ENCODE measurements at places on chromosomes 5 and 9.

- DNase-seq = no peak
Observed at GRCh38 chr5:6488021-6488420, 39.4 kb downstream of the UBE2QL1 start.

GRCh38 chr9:83186155-83186737 is 123.3 kb upstream of the RASEF start:
- DNase-seq = no peak

DNA sequence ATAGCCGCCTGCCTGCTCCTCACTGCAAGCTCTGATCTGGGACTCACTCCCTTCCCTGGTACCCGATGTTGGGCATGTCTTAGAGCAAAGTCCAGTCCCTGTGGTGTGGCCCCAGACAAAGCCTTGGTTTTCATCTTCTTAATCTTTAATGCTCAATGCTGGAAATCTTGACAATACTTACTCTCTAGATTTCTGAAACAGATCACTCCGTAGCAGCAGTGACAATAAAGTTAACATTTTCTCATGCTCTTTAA is 260.2 kb upstream of the IRX2 start:
- no peak for DNase-seq

DNA sequence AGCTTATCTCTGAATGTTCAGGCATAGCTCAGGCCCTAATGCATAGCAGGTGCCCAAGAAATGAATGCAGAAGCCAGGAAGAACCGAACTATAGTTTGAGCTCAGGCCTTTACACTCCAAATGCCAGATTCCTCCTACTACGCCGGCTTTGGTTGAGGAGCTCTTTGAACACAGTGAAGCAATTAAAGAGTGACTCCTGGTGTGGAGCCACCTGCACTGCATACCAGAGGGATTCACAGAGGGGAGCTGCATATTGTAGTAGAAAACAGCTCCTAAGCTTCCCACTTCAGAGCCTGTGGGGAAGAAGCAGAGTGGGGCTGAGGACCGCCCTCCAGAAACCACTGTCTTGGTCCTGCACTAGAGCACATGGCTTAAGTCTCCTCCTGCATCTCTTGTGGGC is 14.5 kb upstream of the KCNMB1 start:
- no peak for DNase-seq

DNA sequence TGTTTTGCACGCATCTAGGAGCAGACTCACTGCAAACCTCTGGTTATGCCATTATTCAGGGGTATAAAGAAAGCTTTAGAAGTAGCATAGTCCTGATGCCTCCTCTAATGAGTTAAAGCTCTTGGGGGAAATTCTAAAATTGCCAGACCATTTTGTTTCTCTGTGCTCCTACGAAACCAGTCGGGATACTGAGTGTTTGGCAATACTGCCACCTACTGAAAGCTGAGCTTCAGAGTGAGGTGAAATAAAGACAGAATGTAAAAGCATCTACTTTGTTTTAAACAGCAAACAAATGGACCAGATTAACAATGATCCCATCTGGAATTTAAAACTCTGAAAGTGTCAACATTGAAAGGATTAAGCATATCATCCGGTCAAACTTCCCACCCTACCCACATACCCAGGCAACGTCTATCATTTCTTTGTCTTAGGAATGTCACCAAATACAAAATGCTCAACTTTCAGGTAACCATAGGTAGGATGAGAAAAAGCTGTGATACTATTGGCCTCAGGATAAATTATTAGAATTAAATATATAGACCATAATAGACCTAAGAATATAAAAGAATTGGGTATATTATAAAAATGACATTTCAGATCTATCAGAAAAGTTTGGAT is 77.8 kb upstream of the SHISAL2B start:
- DNase-seq = no peak

DNA sequence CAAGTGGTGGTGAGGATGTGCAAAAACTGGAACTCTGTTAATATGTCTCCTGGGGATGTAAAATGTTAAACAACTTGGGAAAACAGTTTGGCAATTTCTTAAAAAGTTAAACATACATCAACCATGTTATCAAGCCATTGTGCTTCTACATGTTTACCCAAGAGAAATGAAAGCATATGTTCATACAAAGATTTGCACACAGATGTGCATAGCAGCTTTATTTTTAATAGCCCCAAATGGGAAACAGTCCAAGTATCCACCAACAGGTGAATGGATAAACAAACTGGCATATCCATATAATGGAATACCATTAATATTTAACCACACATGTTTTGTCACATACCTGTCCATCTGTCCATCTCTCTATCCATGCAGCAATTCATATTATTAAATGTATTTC is 6.2 kb downstream of the VPS13A start:
- DNase-seq = no peak

DNA sequence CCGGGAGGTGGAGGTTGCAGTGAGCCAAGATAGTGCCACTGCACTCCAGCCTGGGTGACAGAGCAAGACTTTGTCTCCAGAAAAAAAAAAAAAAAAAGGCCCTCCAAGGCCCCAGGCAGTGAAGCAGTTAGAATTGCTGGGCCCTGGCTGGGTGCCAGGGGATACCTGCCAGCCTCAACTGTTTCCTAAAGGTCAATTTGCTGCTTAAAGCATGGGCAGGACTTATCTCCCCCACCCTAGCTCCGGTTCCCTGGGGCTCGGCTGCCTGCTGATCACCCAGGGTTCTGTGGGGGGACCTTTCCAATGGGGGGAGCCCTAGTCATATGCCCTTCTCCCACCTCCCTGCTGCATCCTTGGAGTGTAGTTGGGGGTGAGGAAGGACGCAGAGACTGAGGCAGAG is 25.7 kb downstream of the NCS1 start:
- DNase-seq = no peak

DNA sequence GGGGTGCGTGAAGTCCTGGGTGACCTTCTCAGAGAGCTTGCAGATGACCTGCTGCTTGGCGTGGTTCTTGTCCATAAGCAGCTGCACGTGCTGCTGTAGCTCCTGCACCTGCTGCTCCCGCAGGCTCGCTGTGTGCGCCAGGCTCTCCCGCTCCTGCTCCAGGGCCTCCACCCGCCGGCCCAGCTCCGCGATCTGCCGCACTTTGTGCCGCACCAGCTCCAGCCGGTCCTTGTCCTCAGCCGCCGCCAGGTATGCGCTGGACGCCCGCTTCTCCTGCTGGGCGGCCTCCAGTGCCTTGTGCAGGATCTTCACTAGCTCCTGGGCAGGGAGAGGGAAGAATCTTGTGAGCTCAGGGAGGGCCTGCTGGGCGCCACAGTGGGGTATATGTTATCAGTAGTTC is 28.5 kb upstream of the CORO2A start:
- DNase-seq = no peak

- DNase-seq = no peak
Observed at GRCh38 chr5:136133922-136134379, 1.3 kb downstream of the SMAD5 start.

GRCh38 chr5:44619875-44620610 is 188.7 kb upstream of the MRPS30 start:
- no peak for DNase-seq

GRCh38 chr9:75930730-75931321 is 40.4 kb downstream of the PCSK5 start:
- no peak for DNase-seq

DNA sequence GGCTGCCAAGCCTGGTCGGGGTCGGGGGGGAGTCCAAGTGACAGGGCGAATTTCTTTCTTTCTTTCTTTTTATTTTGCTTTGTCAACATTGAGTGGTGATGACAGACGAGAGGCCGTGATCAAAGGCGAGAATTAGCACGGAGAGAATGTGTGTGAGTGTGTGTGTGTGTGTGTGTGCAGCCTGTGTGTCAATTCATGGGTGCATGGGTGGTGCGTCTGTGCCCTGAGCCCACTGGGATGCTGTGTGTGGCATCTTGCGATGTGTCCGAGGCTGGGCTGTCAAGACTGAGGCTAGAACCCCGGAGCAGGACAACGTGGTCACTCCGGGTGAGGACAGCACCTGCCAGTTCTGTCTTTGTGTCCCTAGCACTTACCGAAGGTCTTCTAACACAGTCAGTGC is 4.7 kb upstream of the FIBCD1 start:
- DNase-seq = no peak

- no peak for DNase-seq
Observed at GRCh38 chr5:14906628-14907027, 35.0 kb upstream of the ANKH start.

DNA sequence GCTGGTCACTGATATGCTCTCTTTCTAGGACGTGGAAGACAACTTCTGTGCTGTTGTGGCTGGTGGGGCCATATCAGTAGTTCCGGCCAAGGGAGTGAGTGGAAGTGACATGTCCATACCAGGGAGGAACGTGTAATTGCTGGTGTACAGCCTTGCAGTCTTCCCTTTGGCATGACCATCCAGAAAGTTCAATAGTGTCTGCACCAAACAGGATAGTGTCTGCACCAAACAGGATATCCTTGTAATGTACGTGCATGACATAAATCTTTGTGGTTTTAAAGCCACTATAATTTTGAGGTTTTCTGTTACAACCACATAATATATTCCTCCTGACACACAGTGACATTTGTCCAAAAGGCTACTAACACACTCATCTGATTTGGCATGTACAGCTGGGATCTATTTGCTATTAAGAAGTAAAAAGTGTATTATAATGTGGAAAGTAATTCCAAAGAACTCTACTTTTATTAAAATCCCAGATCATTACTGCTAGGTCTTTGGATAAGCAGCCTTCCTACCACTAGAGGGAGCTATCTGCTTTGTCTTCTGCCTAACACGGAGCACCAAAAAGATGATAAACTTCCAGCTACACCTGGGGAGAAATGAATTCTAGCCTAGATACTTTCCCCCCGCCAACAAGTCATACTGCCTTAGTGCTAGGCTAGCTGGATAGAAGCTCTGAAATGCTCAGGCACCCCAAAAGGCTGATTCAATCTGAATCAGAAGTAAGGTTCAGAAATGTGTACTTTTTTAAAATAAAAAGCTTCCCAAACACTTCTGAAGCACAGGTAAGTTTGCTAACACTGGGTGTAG is 52.7 kb downstream of the RNF145 start:
- no peak for DNase-seq

DNA sequence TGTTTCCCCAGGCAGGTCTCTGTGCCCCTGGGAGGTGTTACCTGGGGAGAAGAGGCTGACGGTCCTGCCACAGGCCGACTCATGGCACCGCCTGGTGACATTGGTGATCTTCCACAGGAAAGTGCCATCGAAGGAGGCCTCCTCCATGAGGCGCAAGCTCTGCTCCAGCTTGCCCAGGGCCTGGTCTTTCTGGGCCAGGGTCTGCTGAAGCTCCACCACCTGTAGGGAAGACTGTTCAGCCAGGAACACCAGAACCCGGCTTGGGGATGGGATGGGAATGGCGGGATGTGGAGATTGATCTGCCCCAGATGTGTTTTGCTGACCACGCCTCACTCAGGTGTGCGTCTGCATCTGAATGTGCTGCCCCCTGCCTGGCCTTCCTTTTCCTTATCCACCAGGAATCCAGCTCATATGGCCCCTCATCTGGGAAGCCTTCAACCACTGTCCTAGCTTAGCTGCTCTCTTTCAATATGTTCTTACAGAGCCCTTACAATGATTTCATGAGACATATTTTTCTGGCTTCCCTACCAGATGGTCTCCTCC is 15.2 kb downstream of the TRAF1 start:
- no peak for DNase-seq

GRCh38 chr9:78692871-78693270 is 395.9 kb downstream of the PSAT1 start:
- no peak for DNase-seq

DNA sequence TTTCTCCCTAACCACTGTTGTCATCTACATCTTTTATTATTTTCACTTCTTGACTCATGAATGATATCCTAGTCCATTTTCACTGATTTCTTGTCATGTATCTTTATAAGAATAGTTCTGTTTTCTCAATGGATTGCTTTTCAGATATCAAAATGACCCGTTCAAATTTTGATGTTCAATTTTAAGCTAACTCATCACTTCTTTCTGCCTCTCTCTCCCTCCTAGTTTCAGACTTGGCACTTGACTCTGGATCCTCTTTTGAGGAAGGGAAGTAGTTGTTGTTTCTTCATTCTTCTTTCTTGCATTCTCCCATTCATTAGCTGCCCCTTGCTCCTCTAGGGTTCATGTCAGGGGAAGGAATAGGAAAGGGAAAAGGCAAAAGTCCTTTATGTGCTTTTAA is 23.7 kb downstream of the CSNK1G3 start:
- DNase-seq = no peak

- no peak for DNase-seq
Observed at GRCh38 chr9:120531683-120532300, 48.2 kb downstream of the CDK5RAP2 start.

DNA sequence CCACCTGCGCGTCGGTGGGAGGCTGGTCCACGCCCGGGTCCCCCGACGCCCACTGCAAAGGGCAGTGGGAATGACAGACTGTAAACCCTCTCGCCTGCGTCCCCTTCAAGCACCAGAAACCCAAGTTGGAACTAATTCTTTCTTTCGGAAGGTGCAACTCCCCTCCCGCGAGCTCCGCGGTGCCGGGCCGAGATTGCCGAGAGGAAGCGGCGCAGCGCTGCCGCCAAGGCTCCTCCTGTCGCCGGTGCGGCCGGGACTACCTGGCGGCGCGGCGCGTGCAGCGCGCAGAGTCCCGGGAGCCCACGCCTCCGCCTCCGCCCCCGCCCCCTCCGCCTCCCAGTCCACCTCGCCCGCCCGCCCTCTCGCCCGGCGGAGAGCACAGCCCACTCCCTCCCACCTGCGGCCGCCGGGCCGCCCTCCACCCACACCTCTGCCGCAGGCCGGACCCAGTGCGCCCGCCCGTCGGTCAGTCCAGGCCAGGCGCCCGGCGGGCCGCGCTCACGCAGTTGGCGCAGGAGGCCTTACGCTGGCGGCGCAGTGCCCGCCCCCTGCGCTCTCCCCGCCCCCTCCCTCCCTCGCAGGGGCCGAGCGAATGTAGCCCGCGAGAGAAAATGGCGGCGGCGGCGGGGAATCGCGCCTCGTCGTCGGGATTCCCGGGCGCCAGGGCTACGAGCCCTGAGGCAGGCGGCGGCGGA is at the start of gene MAP3K1:
MAP3K1 (plus strand) TSS at position 587 of the 695 bp plus-strand sequence; CDS start at position 612, 25 bp downstream.
- peak; percentile 60 for DNase-seq

GRCh38 chr5:179324760-179325295 is 20.4 kb downstream of the ADAMTS2 start:
- DNase-seq = no peak

GRCh38 chr5:179142434-179143198 is 82.4 kb downstream of the ZNF354C start:
- no peak for DNase-seq

- no peak for DNase-seq
Observed at GRCh38 chr9:137742698-137743097, 123.9 kb downstream of the EHMT1 start.

DNA sequence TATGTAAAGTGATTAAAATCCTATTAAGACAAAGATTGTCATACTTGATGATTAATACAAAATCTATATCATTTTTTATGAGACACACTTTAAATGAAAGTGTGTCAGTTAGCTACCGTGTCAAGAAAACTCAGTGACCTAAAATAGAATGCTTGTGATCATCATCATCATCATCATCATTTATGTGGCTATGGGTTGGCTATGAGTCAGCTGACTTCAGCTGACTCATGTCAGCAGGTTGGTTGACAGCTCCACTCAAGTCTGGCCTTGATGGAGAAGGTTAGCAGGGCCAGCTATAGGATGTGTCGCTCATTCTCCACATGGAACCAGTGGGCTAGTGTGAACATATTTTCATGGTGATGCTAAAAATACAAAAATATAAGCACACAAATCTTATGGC is 43.8 kb upstream of the ZNF300 start:
- DNase-seq = no peak
